ENCODE measurements at places on chromosomes 1 and 21.

GRCh38 chr1:168613038-168613451 is 36.6 kb downstream of the XCL1 start:
- no peak for DNase-seq
- no peak overlapping the region for H3K4me3 ChIP-seq
- H3K27me3 ChIP-seq = no peaks in the 10 kb centered on the region
- H3K4me1 ChIP-seq = peaks cover 13% of the 10 kb centered on the region
- H3K36me3 ChIP-seq = no peaks in the 10 kb centered on the region

GRCh38 chr1:85584923-85585322 is 4.4 kb downstream of the CCN1 start:
- H3K36me3 ChIP-seq = peaks cover 13% of the 10 kb centered on the region
- no peak overlapping the region for H3K4me3 ChIP-seq
- no peak for DNase-seq
- peaks cover 17% of the 10 kb centered on the region for H3K4me1 ChIP-seq

DNA sequence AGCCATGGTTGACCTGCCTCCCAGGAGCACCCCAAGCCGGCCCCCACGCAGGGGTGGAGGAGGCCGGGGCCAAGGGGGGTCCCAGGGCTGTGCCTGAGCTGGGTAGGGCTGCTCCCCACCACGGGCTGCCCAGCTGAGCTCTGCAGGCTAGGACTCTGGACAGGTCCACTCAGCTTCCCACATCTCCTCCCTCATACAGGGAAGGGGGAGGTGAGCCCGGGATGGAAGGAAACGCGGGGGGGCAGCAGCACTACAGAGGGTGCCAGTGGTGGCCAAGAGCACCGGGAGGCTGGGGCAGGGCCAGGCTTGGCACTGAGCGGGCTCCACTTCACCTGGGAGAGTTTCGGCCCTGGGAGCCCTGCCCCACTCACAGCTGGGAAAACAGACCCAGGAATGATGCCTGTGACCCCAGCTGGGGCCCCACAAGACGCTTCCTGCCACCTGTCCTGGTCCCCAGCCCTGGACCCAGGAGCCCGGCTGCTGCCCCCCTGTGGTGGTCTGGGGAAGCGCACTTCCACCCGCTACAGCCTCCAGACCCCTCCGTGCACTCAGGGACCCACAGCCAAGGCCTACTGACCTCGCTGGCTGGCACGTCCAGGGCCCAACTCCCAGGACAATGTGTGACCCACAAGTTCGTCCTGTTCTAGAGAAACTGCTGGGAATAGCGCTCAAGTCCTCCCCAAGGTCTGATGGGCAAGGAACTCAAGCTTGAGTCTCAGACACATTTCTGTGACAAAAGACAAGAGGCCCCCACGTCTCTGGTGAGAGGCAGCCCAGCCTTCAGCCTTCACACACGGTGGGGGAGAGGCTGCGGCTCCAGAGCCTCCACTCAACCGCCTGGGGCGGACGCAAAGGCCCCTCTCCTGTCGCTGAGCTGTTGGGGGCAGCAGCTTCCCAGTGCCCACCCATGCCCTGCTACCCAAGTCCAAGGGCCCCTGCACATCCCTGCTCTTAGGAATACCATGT is 3.0 kb downstream of the AURKAIP1 start:
- no peaks in the 10 kb centered on the region for H3K27me3 ChIP-seq
- peaks cover 14% of the 10 kb centered on the region for H3K36me3 ChIP-seq
- H3K27ac ChIP-seq = no peak overlapping the region
- no peak overlapping the region for H3K4me3 ChIP-seq

GRCh38 chr1:119655154-119655553 is 7.1 kb upstream of the ZNF697 start:
- no peak for DNase-seq
- H3K4me3 ChIP-seq = no peak overlapping the region
- no peak overlapping the region for H3K27ac ChIP-seq
- H3K27me3 ChIP-seq = no peaks in the 10 kb centered on the region
- no peaks in the 10 kb centered on the region for H3K36me3 ChIP-seq
- peaks cover 3% of the 10 kb centered on the region for H3K4me1 ChIP-seq

DNA sequence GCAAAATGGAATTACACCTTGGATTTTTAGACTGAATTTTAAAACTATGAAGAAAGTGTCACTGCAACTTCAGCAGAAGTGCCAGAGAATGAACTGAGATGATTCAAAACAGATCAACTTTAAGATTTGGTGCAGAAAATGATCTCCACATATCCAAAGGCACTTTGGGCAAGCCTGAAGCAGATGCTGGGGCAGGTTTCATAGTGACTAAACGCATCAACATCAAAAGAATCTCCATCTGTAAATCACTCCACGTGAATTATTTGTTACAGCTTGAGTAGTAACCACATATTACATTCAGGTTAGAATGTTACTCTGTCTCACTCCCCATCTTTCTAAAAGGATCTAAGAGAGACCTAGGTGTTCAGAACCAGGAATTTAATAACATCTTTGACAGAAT is 329.0 kb upstream of the ESRRG start:
- no peak overlapping the region for H3K27ac ChIP-seq
- no peaks in the 10 kb centered on the region for H3K36me3 ChIP-seq
- DNase-seq = no peak
- no peaks in the 10 kb centered on the region for H3K27me3 ChIP-seq
- H3K4me3 ChIP-seq = no peak overlapping the region
- H3K4me1 ChIP-seq = peaks cover 2% of the 10 kb centered on the region

GRCh38 chr1:181135815-181136737 is 47.6 kb downstream of the IER5 start:
- no peak for DNase-seq
- H3K27ac ChIP-seq = no peak overlapping the region
- H3K4me3 ChIP-seq = peak overlapping the region; percentile 43
- H3K27me3 ChIP-seq = peaks cover 7% of the 10 kb centered on the region

DNA sequence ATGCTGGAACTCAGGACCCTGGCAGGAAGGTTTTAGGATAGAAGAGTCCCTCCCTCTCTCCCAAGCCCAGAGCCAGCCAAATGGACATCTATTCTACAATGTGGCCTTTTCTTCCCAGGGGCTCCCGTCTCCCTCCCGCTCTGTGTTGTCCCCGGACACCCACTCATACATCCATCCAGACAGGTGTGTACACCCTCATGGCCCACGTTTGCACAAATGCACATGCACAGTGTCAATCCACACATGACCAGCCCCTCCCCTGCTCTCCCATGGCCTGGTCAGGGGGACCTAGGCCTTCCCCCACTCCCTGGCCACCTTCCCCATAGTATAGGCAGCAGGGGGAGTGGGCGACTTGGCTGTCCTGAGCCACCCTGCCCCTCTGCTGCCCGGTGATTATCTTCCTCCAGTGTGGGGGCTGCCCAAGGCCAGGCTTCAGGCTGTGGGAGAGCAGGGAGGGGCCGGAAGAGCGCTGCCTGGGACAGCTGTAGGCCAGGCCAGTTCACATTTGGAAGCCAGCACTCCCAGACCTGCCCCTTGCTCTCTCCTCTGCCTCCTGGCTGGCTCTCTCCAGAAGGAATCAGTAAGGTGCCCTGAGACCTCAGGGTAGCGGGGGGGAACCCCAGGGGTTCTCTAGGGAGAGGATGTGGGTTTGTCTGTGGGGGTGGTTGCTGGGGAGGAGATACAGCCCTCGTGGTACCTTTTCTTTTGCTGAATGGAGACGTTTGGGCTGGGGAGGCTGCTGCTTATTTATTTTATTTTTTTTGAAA is 4.1 kb upstream of the PTPN7 start:
- DNase-seq = no peak
- H3K27ac ChIP-seq = no peak overlapping the region
- H3K4me1 ChIP-seq = peaks cover 19% of the 10 kb centered on the region
- H3K27me3 ChIP-seq = peaks cover 68% of the 10 kb centered on the region

DNA sequence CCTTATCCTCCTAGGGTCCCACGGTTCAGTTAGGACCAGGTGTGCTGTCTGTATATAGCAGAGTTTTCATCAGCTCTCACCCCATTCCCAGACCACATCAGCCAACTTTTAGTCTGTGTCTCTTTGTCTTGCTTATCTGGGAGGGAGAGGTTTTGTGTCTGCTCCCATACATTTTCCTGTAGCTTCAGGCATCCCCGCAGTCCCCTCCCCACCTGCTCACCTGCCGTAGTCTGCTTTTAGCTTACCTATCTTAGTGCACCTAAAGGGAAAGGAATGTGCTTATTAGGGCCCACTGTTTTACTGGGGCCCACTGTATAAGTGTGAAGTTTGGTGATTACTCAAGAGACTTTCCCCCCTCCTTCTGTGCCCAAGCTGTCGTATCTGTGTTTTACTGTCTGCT is 225.1 kb downstream of the PLA2G4A start:
- no peaks in the 10 kb centered on the region for H3K36me3 ChIP-seq
- no peak for DNase-seq
- no peaks in the 10 kb centered on the region for H3K27me3 ChIP-seq
- H3K4me3 ChIP-seq = no peak overlapping the region
- H3K27ac ChIP-seq = no peak overlapping the region
- no peaks in the 10 kb centered on the region for H3K4me1 ChIP-seq

- H3K27me3 ChIP-seq = peaks cover 5% of the 10 kb centered on the region
- H3K27ac ChIP-seq = no peak overlapping the region
- no peaks in the 10 kb centered on the region for H3K36me3 ChIP-seq
- DNase-seq = peak; percentile 79
- peaks cover 3% of the 10 kb centered on the region for H3K4me1 ChIP-seq
Observed at GRCh38 chr1:27045973-27046558, 33.4 kb upstream of the TENT5B start.

GRCh38 chr1:66452982-66453381 is 81.0 kb upstream of the SGIP1 start:
- H3K27me3 ChIP-seq = no peaks in the 10 kb centered on the region
- H3K4me1 ChIP-seq = no peaks in the 10 kb centered on the region
- DNase-seq = no peak
- no peak overlapping the region for H3K4me3 ChIP-seq
- H3K36me3 ChIP-seq = no peaks in the 10 kb centered on the region

DNA sequence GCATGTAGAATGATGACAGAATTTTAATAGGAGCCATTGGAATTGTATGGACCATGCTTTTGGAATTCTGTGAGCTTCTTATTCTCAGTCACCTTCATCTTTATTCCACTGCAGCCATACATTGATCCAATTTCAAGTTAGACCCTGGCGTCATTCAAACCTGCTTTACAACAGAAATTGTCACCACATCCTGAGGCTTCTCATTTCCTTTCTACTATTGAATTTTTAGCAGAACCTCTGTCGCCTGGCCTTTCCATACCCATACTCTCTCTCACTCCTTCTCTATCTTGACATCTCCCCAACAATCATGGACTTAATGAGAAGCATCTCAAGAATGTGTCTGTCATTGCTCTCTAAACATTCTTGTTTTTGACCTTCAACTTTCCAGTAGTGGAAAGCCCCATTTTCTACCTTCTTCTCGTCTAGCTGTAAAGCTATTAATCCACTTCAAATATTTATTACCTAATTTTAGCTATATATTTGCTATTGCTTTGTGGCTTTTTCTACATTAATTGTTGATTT is 74.1 kb downstream of the CRB1 start:
- H3K36me3 ChIP-seq = no peaks in the 10 kb centered on the region
- no peak overlapping the region for H3K27ac ChIP-seq
- H3K4me3 ChIP-seq = no peak overlapping the region
- H3K4me1 ChIP-seq = no peaks in the 10 kb centered on the region

DNA sequence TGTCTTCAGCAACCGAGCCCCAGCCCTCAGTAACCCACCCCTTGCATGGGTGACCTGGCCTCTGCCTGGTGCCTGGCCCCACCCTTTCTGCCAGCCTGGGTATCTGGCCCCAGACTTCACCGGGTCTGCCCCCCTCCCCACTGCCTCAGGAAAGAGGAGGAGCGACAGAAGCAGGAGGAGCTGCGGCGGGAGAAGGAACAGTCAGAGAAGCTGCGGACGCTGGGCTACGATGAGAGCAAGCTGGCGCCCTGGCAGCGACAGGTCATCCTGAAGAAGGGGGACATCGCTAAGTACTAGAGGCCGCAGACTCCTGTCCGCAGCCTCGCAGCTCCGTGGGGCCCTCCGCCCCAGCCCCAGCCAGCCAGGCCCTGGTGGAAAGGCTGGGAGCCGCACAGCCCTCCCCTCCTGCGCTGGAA is 6.1 kb downstream of the TNFRSF25 start:
- H3K27me3 ChIP-seq = no peaks in the 10 kb centered on the region
- H3K4me3 ChIP-seq = no peak overlapping the region
- no peak for DNase-seq
- peaks cover 10% of the 10 kb centered on the region for H3K36me3 ChIP-seq
- H3K27ac ChIP-seq = no peak overlapping the region

DNA sequence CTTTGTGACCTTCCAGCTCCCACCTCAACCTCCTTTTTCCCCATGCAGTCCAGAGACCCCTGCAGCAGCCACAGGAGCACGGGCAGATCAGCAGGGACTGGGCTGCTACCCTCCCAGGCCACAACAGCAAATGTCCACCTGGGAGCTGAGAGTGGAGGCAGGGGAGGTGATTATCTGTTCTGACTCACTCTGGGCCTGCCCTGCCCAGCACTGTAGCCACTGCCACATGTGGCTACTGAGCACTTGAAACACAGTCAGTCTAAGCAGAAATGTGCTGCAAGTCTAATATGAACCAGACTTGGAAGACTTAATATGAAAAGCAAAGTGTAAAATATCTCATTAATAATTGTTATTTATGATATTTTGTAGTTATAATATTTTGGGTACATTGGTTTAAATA is 148.9 kb upstream of the VANGL1 start:
- no peak overlapping the region for H3K27ac ChIP-seq
- no peaks in the 10 kb centered on the region for H3K36me3 ChIP-seq
- no peaks in the 10 kb centered on the region for H3K27me3 ChIP-seq
- DNase-seq = no peak

DNA sequence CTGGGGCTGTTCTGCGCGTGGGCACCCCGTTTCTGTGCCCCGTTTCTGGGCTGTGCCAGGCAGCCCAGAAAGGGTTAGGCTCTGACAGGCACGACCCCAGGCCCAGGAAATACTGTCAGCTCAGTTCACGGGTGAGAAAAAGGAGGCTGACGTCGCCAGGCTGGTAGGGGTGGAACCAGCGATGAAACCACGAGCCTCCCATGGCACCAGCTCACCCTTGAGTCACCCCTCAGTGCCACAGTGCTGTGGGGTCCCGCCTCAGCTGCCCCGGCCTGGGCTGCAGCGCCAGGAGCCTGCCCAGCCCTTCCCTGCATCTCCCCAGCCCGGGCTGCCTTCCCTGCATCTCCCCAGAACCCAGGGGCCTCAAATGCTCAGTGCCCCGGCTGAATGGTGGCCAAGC is 11.5 kb downstream of the MEGF6 start:
- H3K36me3 ChIP-seq = peaks cover 4% of the 10 kb centered on the region
- H3K27ac ChIP-seq = no peak overlapping the region
- peaks cover 23% of the 10 kb centered on the region for H3K4me1 ChIP-seq
- H3K27me3 ChIP-seq = no peaks in the 10 kb centered on the region
- H3K4me3 ChIP-seq = no peak overlapping the region
- DNase-seq = no peak

- H3K27me3 ChIP-seq = peaks cover 3% of the 10 kb centered on the region
- H3K36me3 ChIP-seq = no peaks in the 10 kb centered on the region
- no peak overlapping the region for H3K4me3 ChIP-seq
- H3K4me1 ChIP-seq = peaks cover 8% of the 10 kb centered on the region
- no peak for DNase-seq
- no peak overlapping the region for H3K27ac ChIP-seq
Observed at GRCh38 chr1:4681026-4681425, 26.6 kb downstream of the AJAP1 start.

- DNase-seq = no peak
- H3K27ac ChIP-seq = no peak overlapping the region
- H3K4me1 ChIP-seq = peaks cover 45% of the 10 kb centered on the region
- no peaks in the 10 kb centered on the region for H3K36me3 ChIP-seq
Observed at GRCh38 chr1:26161415-26162219, 2.7 kb downstream of the FAM110D start.
